ENCODE measurements at places on chromosomes 1 and 21.
A peak's percentile ranks its signal among the peaks of the same experiment; 100 is the strongest.

DNA sequence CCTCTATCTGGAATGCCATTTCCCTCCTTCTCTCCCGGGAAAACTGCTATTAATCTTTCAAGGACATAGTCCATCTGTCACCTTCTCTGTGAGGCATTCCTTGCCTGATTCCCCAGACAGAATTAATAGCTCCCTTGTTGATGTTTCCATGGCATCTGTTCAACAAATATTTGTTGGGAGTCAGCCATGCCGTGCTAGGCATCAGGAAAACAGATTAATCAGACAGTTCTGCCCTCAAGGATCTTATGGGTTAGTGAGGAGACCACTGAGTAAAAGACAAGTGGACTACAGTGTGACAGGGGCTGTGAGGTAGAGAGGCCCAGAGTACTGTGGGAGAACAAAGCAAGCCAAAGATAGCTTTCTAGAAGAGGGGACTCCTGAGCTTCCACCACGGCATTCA, 11.4 kb upstream of the MAGOH start:
- no peak for DNase-seq

- DNase-seq = no peak
These were observed 19.4 kb downstream of the RHBG start for GRCh38 chr1:156388174-156389137.

GRCh38 chr1:162016631-162017030, 7.0 kb downstream of the OLFML2B start:
- DNase-seq = no peak

- no peak for DNase-seq
These were observed 183.9 kb downstream of the CAMTA1 start for GRCh38 chr1:6969106-6969505.

GRCh38 chr1:236830560-236830959, 35.5 kb downstream of the MTR start:
- DNase-seq = no peak

DNA sequence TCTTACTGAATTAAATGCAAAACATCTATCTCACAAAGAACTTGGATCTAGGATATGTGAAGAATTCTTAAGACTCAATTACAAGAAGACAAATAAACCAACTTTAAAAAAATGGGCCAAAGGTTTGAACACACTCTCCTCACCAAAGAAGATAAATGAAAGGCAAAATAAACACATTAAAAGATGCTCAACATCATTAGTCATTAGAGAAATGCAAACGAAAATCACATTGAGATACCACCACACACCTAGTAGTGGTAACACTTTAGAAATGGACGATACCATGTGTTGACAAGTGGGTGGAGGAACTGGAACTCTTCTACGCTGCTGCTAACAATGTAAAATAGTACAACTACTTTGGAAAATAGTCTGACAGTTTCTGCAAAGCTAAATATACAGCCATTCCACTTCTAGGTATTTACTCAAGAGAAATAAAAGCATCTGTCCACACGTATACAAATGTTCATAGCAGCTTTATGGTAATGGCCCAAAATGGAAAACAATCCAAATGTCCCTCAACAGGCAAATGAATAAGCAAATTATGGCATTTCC, 194.3 kb downstream of the RHOU start:
- DNase-seq = no peak

GRCh38 chr21:45578811-45579381, 36.7 kb upstream of the SLC19A1 start:
- DNase-seq = no peak

- DNase-seq = no peak
These were observed 765 bp downstream of the VAMP3 start for GRCh38 chr1:7771823-7772299.

DNA sequence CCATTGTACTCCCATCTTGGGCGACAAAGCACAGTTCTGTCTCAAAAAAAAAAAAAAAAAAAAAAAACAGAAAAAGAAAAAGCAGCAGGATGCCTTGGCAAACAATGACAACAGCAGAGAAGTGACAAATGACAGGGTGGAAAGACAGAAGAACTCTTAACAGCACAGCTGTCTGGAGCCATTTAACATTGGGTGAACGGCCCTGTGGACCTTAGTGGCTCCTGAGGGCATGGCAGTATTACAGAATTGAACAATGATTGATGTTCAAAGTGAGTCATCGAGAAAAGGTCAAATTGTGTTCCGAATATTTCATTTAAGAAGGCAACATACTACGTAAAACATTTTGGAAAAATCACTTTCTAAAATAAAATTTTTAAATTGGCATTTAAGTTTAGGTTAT, 30.0 kb downstream of the DNASE2B start:
- no peak for DNase-seq

- DNase-seq = no peak
These were observed 103.4 kb downstream of the CLEC20A start for GRCh38 chr1:178393370-178393769.

GRCh38 chr1:205907794-205908193, 35.5 kb downstream of the SLC26A9 start:
- DNase-seq = no peak

- DNase-seq = peak; percentile 17
These were observed 173.6 kb downstream of the RERE start for GRCh38 chr1:8643542-8644536.

- DNase-seq = no peak
These were observed 73.4 kb upstream of the SYT6 start for GRCh38 chr1:114227059-114227458.

- DNase-seq = no peak
These were observed 21.8 kb downstream of the CHD1L start for GRCh38 chr1:147264158-147264768.

- no peak for DNase-seq
These were observed 86.4 kb downstream of the PLXNA2 start for GRCh38 chr1:208157769-208158168.

GRCh38 chr1:58220836-58221472, 325.6 kb downstream of the OMA1 start:
- no peak for DNase-seq

DNA sequence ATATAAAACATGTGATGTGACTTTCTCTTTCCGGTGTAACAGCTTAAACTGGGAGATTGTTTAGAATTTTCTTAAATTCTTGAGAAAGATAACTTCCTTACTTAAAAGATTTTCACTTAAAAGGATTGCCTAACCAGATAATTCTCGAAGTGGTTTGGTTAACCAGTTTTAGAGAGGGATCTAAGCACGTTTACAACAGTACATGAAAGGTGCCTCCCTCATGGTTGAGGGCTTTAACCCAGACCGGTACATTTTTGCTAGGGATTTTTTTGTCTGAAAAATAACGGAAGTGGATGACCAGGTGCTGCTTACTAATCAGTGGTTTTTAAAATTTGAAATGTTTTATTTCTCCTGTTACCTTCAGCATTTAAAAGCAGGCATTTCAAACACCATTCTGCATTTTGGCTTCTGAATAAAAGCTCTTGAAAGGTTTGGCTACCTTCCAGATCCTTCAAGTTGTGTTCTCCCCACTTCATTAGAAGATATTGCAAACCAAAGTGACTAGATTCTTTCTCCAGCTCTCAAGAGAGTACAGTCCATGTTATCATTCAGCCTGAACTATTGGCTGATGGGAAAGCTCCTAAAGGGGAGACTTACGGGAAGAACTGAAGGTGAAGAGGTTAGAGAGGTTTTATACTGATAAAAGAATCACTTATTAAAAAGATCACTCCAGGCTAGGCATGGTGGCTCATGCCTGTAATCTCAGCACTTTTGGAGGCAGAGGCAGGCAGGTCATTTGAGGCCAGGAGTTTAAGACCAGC, 12.8 kb downstream of the S100PBP start:
- DNase-seq = no peak

- no peak for DNase-seq
These were observed 36.0 kb upstream of the MARK1 start for GRCh38 chr1:220491891-220492290.

DNA sequence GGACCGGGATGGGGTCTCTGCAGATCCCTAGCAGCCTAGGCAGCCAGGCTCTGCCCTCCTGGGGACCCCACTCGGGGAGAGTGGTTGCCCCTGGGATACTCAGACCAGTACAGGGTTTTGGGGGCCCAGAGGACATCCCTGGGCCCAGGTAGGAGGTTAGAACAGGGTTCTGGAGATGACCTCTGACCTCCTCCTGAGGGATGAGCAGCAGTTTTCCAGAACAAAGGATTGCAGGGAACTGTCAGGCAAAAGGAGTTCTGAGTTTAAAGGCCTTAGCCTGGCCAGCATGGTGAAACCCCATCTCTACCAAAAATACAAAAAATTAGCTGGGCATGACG, 20.4 kb upstream of the VPS13D start:
- no peak for DNase-seq

- DNase-seq = no peak
These were observed 160.5 kb downstream of the NPHP4 start for GRCh38 chr1:5831600-5832335.

DNA sequence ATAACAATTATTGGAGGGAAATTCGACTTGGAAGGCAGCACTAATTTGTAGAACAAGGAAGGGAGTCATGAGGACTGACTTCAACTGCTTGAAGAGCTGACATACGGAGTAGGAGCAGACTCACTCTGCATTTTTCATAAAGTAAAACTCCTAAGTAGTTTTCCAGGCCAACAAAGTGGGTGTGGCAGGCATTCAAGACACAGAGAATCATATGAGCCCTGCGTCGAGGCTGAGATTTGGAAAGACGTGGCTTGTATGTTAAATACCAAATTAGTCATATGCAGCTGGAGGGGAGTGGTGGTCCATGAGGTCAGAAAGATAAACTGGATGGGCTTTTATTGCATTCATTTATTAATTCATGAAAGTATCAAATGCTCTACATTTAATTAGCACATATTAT, 255.7 kb upstream of the JUN start:
- DNase-seq = no peak
